ENCODE measurements at places on chromosomes 2 and 18.

DNA sequence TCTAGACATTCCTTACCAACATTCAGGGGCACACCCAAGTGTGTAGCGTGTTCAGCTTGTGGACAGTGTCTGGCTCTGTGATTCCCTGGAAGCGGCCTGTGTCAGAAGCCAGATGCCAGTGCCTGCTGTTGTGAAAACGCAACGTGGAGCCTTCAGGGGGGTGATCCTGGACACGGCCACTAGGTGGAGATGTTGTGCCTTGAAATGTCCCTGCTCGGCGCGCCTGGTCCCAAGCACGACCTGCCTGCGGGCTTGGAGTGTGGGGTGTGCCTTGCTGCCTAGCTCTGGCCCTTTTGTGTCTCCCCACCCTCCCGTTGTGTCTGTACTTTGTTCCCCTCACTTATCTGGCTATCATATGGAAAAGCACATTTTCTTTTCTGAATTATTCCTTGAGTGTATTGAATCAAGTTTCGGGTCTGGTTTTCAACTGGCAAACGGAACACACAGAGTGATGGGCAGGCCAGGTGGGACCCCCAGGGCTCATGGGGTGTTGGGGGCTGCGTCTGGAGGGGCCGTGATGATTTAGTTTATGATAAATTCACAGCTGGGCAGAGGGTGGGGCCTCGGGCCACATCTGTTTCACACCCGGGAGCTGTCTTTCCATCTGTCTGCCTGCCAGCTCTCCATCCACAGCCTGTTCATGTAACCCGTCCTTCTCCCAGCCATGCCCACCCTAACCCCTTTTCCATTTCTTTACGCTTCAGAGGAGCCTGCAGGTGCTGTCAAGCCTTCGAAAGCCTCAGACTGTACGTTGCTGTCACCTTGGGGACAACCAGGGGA lies 95.5 kb downstream of the DYSF start:
- peak; percentile 88 for DNase-seq

DNA sequence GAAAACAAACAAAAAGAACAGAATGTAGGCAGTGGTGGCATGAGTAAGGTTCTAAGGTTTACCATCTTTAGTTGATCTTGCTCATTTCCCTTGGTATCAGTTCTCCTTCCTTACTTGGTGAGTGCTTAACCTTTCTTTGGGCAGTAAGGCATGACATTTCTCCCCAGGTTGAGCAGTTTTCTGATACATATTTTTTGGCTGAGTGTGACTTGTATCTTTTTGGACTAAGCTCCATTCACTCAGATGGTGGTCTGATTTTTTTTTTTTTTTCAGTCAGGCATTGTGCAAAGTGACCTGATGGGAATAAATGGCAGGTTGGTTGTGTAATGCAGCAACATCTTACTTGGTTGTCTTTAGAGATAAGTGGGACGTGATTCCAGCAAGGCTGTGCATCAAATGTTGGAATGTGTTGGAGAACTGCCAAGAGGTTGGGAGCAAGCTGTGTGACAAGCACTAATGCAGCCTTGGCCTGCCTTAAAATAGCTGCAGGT lies 15.1 kb downstream of the SPTBN1 start:
- no peak for DNase-seq

DNA sequence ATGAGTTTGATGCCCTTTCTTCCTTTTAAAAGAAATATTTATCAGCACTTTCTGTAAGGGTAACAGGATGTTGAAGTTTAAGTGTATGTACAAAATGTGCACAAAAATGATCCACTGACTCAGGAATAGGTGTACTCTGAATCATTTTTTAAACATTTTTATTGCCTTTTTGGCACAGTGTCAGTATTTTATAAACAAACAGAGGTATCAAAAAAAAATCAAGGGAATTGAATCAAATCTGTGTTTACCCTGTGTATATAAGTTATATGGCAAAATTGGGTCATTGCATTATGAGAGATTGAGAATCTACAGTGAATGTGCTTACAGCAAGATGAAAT lies 513.9 kb upstream of the NETO1 start:
- DNase-seq = no peak

DNA sequence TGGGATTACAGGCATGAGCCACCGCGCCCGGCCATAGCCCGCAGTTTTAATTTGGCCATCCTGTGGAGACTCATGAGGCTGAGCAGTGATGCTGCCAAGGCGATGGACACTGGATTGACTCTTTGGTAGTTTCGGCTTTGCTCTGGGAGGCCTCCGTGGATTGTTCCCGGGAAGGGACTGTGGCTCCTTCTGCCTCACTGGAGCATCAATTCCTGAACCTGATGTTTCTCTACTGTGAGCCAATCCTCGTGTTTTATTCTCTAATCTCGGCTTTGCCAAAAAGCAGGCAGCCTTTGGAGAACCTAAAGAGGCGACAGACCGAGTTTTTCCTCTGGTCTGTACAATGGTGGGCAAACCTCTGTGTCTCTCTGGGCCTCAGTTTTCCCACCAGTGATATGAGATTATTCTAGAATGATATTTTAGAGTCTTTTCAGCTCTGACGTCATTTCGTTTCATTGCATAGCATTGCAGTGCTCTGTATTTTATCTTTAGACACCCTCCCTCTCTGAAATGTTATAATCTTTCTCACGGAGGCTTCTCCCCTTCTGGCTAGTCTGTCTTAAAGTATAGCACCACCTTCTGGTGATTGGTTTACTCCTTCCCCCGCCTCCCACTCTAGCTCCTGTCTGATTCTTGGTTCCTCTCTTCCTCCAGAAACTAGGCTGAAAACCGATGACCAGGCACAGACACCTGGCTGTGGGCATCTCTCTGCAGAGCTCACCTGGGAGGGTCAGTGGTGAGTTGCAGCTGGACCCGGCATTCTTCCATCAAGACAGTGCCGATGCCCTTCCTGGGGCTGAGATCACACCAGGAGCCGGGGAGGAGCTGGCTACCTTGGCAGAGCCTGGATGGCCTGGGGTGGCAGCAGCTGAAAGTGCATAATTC lies 341.3 kb downstream of the MYCN start:
- DNase-seq = peak; percentile 7

GRCh38 chr2:28647682-28648081 lies 103.9 kb upstream of the PPP1CB start:
- no peak for DNase-seq

DNA sequence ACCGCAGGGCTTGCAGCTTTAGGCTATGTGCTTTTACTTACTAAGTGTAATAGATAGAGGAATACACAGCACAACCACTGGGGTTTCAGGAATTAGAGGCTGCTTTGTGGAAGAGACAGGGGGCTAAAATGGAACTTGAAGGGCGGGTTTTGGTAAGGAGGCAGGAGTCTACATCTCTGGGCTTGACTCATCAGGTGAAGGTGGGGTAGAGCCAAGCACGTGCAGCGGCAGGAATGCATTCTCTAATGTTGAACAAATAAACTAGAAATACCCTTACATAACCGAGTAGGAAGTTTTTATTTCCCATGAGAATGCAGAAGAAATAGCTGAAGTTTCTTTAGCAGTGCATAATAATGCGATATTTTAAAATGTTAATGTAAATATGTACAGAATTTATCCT lies 673.8 kb upstream of the SALL3 start:
- DNase-seq = no peak

DNA sequence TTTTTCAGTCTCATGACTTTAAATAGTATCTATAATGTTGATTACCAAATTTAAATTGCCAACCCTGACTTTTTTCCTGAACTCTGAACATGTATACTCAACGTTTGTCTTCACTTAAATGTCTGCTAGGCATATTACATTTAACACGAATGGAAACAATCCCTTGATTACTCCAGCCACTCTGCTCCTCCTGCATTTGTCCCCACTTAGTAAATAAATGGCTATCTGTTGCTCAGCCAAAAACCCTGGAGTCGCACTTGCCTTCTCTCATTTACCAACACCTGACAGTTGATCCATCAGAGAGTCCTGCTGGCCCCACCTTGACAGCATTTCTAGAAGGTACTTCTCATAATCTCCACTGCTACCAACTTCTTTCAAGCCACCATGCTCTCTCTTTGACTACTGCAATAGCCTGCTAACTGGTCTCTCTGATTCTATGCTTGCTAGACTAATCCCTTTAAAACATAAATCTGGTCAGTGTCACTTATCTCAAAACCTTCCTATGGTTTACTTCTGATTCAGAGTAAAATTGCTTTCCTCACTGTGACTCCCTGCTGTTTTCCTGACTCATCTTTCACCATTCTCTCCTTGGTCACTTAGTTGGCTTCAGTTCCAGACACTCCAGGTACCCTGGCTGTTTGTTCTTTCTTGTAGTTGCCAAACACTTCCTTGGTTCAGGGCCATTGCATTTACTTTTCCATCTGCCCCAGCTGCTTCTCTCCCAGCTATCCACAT lies 31.9 kb downstream of the SPAG16 start:
- peak; percentile 0 for DNase-seq

DNA sequence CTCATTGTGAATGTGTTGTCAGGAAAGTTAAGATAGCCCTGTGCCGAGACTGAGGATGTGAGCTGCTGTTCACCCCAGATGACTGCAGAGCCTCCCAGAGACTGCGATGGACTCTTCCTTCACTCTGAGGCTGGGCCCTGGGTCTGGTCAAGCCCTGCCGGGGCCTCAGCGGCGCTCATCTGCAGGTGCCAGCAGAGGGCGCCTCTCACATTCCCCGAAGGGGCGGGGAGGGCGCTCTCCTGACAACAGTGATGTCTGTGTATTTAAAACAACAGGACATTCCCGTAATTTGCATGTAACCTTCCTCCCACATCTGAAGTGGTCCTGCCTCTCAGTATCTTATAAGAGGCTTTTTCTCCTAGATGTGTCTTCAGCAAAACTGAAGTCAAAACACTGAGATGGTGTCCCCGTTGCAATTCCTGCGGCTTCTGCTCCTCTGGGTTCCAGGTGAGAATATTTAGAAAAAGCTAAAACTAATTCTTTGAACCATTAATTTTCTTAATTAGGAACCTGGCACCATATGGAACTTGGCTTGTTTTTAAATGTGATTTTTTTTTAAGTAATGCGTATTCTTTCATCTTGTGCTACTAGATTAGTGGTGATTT lies 1377.9 kb downstream of the RPIA start:
- DNase-seq = peak; percentile 50

- DNase-seq = no peak
Observed at GRCh38 chr18:312415-312814, 44.6 kb upstream of the THOC1 start.

GRCh38 chr2:139156730-139157129 lies 376.5 kb upstream of the NXPH2 start:
- no peak for DNase-seq

DNA sequence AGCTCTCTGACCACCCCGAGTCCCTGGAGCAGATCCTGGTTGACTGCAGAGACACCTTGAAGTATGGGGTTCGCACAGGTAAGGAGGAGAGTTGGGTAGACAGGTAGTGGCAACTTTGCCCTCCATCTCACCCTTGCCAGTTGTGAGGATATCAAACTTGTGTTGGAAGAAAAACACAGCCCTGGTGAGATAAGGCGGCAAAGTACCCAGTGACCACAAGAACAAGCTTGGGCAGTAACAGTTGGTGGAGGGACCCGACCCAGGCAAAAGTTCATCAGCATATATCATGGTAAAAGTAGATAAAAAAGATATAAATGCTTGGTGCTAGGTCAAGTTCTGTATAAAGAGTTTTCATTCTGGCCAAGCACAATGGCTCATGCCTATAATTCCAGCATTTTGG lies 14.4 kb downstream of the GAD1 start:
- DNase-seq = no peak

GRCh38 chr2:139209586-139209985 lies 429.4 kb upstream of the NXPH2 start:
- DNase-seq = no peak

DNA sequence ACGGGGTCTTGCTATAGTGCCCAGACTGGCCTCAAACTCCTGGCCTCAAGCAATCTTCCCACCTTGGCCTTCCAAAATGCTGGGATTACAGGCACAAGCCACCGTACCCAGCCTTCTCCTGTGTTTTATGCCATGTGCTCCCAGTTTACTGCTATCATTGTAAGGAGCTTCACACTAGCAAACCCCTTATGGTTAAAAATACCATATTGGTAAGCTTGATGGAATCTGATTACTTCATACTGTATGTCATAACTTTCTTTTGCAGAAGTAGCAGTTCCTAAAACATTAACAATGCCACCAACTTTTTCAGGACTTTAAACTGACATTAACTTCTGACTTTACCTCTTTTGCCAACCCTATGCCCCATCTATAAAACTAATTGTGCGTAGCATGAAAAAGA lies 36.2 kb downstream of the HAT1 start:
- no peak for DNase-seq

DNA sequence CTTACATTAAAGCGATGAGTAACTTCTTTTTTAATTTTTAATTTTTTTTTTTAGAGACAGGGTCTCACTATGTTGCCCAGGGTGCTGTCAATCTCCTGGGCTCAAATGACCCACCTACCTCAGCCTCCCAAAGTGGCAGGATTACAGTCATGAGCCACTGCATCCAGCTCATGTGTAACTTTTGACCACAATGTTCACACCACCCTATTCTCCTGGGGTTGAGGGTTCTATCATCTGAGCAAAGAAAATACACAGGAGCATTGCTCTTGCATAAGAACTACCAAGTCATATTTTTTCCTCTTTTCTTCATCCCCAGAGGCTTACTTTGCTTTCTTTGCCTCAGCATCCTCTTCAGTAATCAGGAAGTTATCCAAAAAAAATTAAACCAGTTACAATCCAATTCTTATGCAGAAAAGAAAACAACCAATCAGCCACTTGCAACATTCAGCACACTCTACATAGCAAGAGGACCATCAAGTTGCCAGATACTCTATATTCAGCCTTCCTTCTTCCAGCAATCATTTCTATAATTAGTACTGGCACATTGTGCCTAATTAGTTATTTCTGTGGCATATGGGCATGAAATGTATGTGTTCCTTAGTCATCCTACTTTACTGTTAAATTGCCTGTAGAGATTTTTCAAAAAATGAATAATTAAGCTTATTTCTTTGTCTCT lies 345.6 kb downstream of the AKAIN1 start:
- no peak for DNase-seq

GRCh38 chr2:133768658-133769435 lies 200.6 kb upstream of the NCKAP5 start:
- DNase-seq = no peak

GRCh38 chr18:77061281-77061945 lies 71.2 kb downstream of the MBP start:
- DNase-seq = no peak

DNA sequence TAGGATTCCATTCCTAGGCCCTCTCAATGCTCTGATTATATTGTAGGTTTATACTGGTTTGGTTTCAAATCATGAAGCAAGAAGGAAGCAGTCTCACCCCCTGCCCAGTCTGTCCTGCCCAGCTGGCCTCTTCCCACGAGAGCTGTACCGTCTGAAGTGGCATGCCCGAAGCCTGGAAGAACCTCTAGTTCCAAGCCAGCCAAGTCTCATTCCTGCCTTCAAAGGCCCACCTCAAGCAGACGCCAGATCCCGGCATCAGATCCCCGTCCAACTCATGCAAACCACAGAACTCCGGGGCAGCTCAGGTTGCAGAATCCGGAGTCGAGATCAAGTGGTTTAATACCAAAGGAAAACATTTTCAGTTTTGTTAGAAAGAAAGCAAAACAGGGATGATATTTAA lies 234.4 kb downstream of the LPIN1 start:
- DNase-seq = no peak

GRCh38 chr2:173354582-173355131 lies at the start of gene CDCA7:
TSS of gene CDCA7 (plus strand) at chr2:173354872. CDS start at chr2:173354964, 92 bp downstream.
- peak; percentile 77 for DNase-seq

- no peak for DNase-seq
Observed at GRCh38 chr2:185859506-185859905, 120.9 kb downstream of the FSIP2 start.

- no peak for DNase-seq
Observed at GRCh38 chr2:155485141-155485842, 786.8 kb downstream of the KCNJ3 start.

- DNase-seq = no peak
Observed at GRCh38 chr2:103963146-103963725, 890.7 kb upstream of the POU3F3 start.

All from H54 (cell line).